ENCODE measurements at places on chromosomes 3 and 15.

DNA sequence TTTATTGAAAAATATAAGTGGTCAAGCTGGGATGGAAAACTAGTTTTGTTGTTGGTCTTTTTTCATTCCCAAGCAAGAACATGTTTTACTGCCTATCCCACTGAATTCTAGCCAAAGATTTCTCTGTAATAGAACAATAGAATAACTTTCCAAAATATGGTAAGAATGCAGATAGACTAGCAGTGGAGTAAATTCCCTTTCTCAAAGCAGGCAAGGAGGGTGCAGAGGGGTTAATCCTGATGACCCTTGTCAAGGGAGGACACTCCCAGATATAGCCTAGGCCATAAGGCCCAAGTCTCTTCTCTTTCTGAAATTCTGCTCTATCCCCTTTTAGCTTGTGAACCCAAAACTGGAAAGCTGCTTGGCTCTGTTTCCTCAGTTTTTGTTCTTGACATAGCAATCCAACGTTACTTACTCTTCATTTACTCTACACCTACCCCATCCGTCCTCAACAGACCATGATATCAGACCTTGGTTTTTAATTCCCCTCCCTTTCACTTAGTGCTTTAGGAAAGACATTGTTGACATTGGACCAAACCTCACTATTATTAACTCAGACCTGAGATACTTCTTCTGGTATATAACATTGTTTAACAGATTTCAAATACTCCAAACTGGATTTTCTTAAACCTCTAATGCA, 453.6 kb upstream of the THBS1 start:
- DNase-seq: no peak

DNA sequence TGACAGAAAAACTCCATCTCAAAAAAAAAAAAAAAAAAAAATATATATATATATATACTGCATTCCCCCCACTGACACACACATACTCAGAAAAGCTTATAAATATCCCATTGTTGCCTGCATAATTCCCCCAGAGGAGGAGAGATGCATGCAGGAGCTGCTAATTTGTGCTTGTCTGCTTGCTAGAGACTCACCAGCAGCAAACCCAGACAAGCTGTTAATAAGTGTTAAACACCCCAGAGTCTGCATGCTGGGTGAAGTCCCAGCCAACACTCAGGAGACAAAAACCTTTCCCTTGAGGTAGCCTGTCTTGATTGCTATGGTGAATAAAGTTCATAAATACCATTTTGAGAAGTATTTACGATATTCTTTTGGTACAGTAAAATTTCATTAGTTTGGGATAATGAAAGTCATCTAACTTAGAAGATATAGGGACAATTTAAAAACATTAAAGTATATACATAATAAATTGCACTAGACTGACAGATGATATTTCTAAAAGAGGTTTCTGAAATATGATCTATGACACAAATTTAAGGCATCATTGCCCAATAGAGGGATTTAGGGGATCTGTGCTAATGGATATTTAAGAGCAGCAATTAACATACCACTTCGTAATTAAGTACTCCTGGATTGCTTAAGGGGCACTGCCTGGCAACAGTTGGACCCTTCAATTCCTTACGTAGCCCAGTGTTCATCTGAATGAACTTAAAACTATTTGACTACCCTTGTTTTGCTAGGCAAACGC, 400.0 kb upstream of the C2CD4B start:
- no peak for DNase-seq

- DNase-seq: no peak
Measured at GRCh38 chr3:155861476-155862183, 7.4 kb upstream of the SLC33A1 start.

GRCh38 chr3:113968986-113969385, 21.2 kb downstream of the ZDHHC23 start:
- no peak for DNase-seq

GRCh38 chr15:35000511-35000910, 12.4 kb upstream of the ZNF770 start:
- DNase-seq: no peak
